ENCODE measurements at places on chromosomes 6 and 20.

- DNase-seq: no peak
Measured at GRCh38 chr6:31577579-31577966, 2.2 kb downstream of the TNF start.

DNA sequence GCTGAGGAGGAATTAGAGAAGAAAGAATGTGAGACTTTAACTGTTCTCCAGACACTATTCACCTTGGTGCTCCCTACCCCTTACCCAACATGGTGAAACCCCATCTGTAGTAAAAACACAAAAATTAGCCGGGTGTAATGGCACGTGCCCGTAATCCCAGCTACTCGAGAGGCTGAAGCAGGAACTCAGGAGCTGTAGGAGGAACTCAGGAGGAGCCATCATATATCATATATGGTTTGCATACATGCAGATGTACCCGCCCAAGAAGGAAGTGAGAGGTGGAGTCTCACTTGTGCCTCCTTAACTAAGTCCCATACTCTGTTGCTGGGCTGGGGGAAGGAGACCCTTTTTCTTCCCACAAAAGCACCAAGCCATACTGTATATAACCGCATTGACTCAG, 35.5 kb upstream of the ME1 start:
- DNase-seq: no peak

DNA sequence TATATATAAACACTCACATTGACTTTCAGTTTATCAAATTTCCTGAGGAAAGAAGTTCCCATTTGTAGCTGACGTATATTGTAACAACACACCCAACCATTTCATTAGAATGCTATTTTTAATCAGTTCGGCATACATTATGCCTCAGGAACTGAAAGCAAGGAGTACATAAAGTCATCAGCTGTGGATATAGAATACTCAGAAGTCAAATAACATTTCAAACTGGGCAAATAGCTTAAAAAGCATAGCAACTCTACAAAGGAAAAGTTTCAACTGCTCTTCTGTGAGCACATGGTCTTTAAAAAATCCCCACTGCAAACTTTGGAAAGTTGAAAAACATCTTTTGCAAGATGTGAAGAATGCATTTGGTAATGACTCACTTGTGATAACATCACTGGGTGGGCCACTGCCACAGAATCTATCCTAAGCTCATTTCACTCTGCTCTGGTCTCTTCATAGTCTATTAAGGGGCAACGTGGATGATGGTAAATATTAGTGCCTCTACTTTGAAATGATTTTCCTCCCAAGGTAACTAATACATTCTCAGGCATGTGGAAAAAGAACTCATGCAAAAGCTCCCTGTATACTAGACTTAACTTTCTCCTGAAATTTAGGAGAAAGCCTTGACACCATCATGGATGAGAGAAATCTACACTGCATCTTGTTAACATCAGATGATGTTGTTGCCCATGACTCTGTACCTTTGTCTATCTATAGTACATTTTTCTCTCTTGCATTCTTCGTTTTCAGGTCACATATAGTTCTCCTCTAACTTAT, 49.2 kb downstream of the FYN start:
- DNase-seq: no peak

- peak; percentile 82 for DNase-seq
Measured at GRCh38 chr6:142945446-142946180, 637 bp upstream of the HIVEP2 start.

- no peak for DNase-seq
Measured at GRCh38 chr6:85463621-85464259, 13.9 kb downstream of the NT5E start.

- DNase-seq: no peak
Measured at GRCh38 chr20:4813076-4813862, 91.6 kb downstream of the PRND start.

GRCh38 chr6:13304101-13304500, 24.2 kb downstream of the TBC1D7 start:
- DNase-seq: no peak

GRCh38 chr20:62728781-62729300, 20.2 kb downstream of the NTSR1 start:
- DNase-seq: no peak

DNA sequence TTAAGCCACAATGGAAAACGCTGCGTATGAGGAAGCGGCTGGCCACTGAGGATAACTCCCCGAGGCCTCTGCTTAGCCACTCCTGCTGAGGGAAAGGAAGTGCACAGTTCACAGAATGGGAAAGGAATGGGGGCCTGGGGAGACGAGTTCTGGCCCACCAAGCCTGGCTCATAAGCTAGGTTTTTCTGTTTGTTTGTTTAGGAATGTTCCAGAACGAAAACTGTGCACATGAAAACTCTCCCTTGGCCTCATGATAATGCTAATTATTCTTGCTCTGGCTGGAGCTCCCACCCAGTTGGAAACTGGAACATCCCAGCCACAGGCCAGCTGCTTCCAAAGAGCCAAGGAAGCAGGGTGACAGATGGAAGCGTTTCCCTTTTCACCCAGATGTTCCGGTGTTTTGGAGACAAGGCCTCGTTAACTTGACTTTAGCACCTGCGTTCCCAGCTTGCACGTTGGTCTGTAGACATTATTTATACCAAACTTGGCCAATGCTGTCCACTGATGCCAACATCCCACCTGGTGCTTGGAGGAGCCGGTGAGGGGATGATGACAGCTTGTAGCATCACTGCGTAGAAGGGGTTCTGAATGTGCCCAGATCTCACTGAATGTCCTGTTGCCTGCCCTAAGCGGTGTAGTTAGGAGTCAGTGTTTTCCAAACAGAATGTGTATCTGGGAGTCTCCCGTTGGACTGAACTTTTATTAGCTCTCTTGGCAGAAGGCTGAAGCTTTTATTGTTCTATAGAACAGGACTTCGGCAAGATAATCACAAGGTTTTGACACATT, 34.5 kb downstream of the APCDD1L start:
- no peak for DNase-seq

DNA sequence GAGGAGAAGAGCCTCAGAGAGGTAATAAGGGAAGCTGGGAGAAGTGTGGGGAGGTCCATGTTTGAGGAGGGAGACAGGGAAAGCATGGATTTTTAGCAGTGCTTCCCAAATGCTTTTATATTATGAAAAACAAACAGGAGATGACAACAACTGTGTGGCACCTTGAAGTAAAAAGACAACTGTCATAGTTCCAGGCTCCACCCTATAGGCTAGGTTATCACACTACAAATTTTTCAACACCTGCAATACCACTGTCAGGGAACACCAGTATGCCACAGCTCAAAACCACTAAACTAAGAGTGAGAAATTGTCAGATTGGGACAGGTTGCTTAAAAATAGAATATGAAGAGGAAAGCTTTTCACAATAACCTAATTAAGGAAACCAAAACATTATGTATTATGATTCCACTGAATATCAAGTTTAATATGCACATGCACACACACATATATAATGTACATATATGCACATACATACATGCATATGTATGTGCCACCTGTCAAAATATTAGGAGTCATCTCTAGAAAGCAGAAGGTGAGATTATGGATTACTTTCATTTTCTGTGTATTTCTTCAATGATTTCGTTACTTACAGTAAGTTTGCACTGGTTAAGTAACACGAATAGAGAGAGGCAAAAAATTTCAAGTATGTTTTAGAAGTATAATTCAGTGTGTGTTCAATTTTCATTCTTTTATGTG, 261.2 kb downstream of the PTPRK start:
- no peak for DNase-seq

Data from DMS53 (cell line).